ENCODE measurements at places on chromosomes 3 and 15.

- DNase-seq = no peak
These were observed 44.9 kb downstream of the APBA2 start for GRCh38 chr15:28930476-28931291.

- no peak for DNase-seq
These were observed 53.3 kb downstream of the AAGAB start for GRCh38 chr15:67201136-67201535.

GRCh38 chr3:49124203-49124602 is 3.6 kb upstream of the USP19 start:
- DNase-seq = no peak

- DNase-seq = no peak
These were observed 23.8 kb downstream of the EFCAB12 start for GRCh38 chr3:129404610-129405009.

- DNase-seq = no peak
These were observed 68.0 kb downstream of the DIPK2A start for GRCh38 chr3:144039661-144040060.

DNA sequence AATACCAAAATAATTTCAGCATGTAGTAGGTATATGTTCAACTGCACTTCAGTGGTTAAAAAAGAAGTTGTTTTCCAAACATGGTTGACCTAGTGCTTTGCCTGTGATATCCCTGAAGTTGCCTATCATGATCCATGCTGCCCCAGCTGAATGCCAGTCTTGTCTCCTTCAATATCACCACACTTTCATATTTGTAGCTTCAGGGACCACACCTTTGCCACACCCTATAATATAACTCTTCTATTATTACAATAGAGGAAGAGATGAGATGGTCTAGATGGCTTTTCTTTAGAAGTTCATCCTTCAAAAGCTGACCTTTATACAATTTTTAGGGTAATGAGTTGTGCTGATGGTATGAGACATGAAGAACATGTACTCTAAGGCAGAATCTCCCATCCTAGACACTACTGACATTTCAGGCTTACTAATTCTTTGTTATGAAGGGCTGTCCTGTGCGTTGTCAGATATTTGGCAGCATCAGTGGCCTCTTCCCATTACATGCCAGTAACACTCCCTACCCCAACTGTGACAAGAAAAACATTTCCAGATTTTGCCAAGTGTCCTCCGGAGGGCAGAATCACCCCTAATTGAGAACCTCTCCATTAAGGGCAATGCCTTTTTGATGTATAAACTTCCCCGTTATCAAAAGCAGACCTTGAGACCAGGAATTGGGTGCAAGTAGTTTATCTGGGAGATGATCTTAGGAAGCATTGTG is 76.2 kb upstream of the PLCL2 start:
- no peak for DNase-seq

DNA sequence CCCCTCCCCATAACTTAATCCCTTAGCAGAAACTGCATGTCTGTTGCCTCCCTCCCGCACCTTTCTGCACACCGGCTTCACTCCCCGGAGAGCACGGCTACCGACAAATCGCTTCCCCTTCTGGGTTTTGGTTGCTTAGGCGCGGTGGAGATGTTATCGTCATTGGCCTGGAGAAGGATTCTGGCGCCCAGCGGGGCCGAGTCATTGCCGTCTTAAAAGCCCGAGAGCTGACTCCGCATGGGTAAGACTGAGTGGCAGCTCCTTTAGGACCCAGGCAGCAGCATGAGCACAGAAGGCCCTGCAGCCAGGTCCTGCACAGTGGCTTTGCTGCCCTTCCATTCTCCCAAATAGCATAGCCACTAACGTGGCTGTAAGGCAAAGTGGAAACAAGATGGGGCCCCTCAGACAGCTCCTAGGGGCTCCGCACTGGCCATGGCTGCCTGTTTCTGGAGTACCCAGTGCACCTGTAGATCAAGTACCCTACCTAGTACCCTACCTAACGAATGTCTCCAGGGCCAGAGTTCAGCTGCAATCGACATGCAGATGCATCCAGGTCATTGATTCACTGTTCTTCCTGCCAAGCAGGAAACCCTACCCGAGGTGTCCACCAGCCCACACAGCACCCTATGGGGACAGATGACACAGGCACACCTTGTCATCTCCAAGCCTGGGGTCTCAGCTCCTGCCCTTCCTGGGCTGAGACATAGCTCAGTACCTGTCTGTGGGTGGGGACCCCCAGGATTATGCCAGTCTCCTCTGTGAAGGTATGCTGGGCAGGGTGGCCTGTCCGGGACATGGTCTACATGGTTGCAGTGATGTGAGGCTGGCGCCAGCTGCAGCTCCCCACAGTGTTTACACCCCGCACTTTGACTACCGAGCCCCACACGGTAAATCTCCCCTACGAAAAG is 147.6 kb downstream of the LRRK1 start:
- DNase-seq = no peak

- DNase-seq = no peak
These were observed 34.2 kb downstream of the BCL2L10 start for GRCh38 chr15:52078197-52078875.

- DNase-seq = no peak
These were observed 86.0 kb downstream of the IQCH start for GRCh38 chr15:67340630-67341029.

GRCh38 chr3:112593258-112593657 is 31.4 kb downstream of the SLC35A5 start:
- DNase-seq = no peak

- no peak for DNase-seq
These were observed 55.1 kb downstream of the CD47 start for GRCh38 chr3:108035751-108036150.

GRCh38 chr15:41990243-41990605 is 17.9 kb upstream of the EHD4 start:
- no peak for DNase-seq

- peak; percentile 5 for DNase-seq
These were observed 31.3 kb downstream of the TKT start for GRCh38 chr3:53224536-53224935.

DNA sequence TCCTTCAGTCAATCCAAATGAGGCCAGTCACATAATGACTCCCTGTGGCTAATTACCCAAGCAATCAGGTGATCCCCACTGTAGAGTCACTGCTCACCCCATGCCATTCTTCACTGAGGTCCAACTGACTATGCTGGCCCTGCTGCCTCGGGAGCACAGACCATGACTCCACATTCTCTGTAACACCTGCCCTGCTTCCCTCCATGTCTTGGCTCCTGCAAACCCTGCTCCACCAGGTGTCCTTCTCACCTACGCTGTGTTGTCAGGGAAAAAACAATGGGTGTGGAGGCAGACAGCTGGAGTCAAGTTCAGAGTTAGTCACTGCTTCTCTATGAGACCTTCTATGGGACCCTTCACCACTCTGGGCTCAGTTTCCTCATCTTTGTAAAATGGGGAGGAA is 6.1 kb upstream of the SFMBT1 start:
- DNase-seq = no peak

GRCh38 chr3:187139126-187139894 is at the start of gene RPL39L:
TSS of gene RPL39L (minus strand) at chr3:187139496. CDS start at chr3:187121300, 18,196 bp downstream.
- DNase-seq = peak; percentile 83

GRCh38 chr3:12796171-12797123 is at the start of gene CAND2:
TSS of gene CAND2 (plus strand) at chr3:12796680. CDS start at chr3:12796721, 41 bp downstream.
- peak; percentile 74 for DNase-seq

- no peak for DNase-seq
These were observed 40.6 kb downstream of the PRICKLE2 start for GRCh38 chr3:64184621-64185020.

DNA sequence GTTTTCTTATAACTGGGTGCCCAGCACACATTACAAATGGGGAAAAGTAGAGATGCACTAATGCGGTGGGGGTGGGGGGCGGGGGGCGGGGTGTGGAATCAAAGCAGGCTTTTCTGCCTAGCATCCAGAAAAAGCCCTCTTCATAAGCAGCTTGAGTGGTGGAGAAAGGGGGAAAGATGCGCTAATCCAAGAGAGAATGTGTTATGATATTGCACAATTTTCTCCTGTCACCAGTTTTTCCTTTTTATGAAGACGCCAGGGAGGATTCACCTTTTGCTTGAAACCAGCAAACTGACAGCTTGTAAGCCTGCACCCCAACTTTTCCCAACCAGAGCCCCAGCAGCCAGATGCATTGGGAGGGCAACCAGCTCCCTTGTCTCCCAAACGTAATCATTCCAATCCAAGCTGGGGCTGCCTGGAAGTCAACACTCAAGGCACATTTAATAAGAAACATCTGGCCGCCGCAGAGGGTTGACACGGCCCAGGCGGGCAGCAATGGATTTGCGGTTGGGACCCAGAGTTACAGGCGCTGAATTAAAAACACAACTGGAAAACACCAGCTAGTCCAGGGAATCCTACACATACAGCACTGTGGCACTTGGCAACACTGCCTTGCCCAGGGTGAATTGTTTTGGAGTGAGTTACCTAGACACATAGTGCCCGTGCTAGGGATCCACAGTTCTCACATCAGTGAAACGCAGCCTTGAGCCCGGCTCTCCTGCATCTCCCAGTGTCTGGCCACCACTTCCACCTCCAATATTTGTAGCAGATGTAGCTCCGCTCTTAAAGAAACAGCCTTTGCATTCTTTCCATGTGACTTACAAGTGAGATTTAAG is 218.5 kb upstream of the PRICKLE2 start:
- no peak for DNase-seq

- DNase-seq = no peak
These were observed 86.6 kb downstream of the GAP43 start for GRCh38 chr3:115709931-115710330.

DNA sequence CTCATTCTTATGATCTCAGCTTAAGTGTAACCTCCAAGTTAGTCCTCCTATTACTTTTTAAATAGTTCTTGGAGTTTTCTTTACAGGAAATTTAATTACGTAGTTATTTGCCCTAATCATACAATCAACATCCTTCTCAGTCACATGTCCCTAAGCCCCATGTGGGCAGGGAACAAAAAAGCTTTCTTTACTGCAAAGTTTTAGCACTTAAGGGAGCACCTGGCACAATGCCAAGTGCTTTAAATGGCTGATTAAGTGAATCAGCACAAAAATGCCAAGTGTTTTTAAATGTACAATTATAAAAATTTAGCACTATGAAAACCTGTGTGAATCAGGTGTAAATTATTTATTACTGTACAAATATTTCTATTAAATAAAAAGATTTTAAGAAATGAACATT is 445.3 kb downstream of the C3orf38 start:
- no peak for DNase-seq

DNA sequence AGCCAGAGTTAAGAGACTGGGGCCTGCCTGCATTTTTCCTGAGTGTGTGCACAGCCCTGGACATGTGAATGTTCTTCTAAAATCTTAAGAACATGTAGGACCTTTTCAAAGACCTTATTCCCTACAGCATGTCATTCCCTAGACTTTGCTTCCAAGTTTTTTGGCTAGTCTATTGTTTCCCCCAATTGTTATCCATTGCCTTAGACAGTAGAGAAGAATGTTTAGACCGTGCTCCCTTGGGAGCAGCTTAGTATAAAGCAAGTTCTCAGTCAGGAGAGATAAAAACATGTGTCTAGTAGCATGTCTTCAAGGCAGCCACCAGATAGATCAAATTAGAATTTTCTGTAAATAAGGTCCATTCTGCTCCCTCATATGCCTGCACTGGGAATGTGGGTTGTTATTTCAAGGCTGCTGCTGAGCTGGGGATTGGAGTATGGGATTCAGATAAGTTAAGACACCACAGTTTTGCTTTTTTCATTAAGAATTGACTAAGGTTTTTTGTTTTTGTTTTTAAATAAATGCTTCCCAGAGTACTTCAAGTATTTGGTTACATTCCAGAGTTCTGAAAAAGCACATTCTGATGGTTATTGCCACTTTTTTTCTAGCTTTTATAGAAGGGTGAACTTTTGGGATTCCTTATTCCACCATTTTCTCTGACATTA is 246.7 kb downstream of the RORA start:
- DNase-seq = no peak

- DNase-seq = no peak
These were observed 200.4 kb upstream of the TBC1D5 start for GRCh38 chr3:17942856-17943255.

DNA sequence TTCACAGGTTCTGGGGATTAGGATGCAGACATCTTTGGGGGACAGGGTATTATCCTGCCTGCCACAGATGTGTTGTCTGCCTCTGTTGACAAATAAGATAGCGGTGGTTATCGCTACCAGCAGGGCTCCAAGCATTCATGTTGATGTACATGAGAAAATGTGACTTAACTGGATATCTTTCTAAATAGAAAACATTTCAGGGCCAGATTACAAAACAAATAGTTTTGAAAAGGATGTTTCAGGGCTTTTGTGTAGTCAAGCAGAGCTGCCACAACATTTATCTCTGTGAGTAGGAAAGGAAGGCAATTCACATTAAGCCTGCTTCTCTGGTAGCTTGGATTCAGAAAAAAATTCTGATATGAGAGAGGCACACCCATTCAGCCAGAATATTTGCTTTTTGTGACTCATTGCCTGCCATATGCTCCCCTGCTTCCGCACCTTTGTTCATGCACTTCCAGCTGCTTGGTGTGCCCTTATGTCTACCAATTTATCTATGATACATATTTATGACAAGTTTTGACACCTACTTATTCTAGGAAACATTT is 22.8 kb downstream of the PLS1 start:
- no peak for DNase-seq

- DNase-seq = no peak
These were observed 230.8 kb downstream of the CGGBP1 start for GRCh38 chr3:87828046-87828445.

DNA sequence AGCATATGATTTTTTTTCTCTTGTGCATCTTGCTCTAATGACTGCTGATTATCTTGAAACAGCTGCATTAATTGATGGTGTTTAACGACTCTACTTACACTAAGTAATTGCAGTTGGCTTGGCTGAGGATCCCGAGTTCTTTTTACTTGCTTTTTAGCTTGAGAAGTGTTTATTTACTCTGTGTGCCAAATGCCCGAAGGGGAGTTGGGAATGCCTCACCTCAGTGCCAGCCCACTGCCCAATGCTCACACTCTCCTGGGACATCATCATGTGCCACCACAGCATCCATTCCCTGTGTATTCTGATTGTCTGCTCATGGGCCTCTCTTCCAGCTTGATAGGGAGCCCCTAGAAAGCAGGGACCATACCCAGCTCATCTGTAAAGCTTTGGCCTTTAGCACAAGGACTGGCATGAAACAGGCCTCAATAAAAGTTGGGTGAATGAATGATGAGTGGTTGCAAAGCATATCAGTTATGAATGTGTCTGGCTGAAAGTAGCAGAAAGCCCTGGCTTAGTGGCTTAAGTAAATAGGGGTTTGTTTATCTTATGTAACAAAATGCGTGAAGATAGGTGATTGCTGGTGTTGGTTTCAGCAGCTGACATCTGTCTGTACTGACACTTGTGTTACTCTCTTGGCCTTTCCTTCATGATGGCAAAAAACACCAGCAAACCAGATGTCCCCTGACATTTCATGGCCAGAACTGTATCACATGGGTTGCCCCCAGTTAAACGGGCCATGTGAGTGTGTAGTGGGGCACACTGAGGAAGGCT is 8.1 kb downstream of the PXYLP1 start:
- DNase-seq = no peak

- no peak for DNase-seq
These were observed 59.0 kb downstream of the ABTB1 start for GRCh38 chr3:127731546-127732289.

- no peak for DNase-seq
These were observed 853.7 kb downstream of the MCTP2 start for GRCh38 chr15:95085056-95085455.

GRCh38 chr15:70852501-70853317 is 1.2 kb downstream of the LARP6 start:
- no peak for DNase-seq
